ENCODE measurements at places on chromosomes 1 and 21.

- DNase-seq = no peak
These were observed 7.7 kb upstream of the ABL2 start for GRCh38 chr1:179237222-179237621.

- peak; percentile 52 for DNase-seq
These were observed 117.8 kb downstream of the HHAT start for GRCh38 chr1:210446479-210446878.

DNA sequence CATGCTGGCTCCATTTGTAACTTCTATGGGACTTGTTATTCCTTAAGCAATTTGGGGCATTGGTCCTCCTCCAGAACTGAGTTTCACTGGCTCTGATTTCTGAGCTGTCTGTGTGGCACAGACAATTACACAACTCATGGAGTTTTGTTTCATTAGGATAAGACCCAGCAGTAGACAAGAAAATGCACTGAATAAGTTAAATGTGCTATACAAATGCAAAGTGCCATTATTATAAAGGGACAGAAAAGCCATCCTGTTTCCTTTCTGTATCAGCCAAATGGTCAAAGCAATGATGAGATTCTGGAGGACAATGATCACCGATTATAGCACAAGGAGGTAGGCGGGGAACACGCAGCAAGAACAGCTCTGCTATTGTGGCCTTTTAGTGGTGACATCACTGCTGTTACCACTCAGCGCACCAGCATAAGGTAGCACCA lies 81.9 kb downstream of the CNIH3 start:
- DNase-seq = no peak

DNA sequence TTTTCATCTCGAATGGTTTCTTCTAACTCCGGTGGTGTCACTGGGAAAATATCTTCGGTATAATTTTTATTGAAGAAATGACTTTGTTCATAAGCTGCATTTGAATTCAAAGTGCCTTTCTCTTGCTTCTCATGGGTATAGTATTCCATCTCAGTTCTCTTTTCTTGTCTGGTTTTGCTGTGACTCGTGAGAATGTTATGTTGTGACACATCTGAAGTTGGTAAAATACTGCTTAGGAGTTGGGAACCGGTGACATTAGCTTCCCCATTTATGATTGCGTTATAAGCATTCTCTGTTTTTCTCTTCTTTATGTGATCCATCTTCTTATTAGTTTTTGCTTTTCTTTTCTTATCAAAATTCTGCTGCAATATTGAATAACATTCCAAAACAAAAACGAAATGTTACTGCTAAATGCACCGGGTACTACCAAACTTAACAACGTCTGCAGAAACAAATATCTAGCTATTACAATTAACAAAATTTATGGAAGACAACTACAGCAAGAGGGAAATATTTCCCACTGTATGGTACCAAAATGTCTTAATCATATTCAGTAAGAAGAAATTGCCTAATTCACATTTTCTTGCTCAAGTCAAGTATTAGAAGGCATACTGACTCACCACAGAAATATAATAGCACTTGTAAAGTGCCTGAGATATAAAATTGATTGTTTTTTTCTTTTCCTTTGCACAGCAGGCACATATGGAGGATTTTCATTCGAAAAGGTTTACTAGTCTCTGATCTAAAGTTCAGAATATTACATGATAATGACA lies 15.5 kb downstream of the LRIF1 start:
- DNase-seq = no peak

DNA sequence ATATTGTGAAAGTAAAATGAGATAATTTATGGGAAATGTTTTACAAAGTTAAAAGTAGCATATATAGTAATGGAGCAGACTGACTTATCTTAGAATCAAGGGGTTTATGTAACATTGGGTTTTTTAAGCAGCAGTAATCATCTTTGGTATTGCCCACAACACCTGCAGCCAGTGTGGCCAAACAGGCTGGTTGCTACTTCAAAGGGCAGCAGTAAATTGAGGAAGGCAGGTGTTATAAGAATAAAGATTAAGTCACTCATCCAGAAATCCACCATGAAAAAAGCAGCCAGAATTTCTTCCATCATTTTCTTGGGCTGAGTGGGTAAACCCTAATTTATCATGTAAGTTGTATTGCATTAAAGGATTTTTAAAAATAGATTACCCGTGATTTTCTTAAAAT lies 16.7 kb downstream of the DYNLT5 start:
- no peak for DNase-seq

Data from ecto neural progenitor cell (in vitro differentiated cells).